ENCODE measurements at places on chromosomes 7 and 10.

GRCh38 chr10:93417266-93417665, 64.9 kb downstream of the MYOF start:
- no peak for DNase-seq

DNA sequence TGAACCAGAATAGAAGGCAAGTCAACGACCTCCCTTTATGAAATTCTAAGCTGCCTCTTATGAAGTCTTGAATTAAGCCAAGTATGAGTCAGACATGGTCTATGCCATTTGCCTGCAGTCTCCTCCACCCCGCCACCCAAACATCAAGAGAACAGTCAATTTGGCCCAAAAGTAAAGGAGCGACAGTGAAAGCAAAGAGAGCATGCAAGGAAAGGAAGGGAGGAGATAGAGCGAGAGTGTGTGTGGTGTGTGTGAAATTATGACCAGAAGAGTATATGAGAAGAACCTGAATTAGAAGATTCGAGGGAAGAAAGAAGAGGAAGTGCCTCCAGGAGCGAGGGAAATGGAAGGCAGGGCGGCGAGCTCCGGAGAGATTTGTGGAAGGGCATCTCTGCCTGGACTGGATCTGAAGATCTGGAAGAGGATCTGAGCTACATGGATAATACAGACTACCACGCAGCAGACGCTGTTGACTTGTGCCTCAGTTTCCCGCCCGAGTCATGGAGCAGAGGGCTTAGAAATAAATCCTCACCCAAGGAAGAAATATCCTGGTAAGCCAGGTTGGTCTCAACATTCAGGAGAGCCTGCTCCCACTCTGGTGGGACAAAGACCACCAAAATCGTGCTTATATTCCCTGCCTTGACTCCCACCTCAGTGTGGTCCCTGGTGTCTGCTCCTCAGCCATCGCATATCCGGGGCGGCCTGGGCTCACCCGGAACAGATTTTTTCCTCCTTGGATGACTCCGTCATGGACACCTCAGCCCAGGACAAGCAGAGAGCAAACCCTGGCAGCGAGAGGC, 459 bp downstream of the ZDHHC6 start:
- peak; percentile 41 for DNase-seq

GRCh38 chr7:139294241-139294640, 46.9 kb upstream of the FMC1 start:
- DNase-seq = no peak

GRCh38 chr10:51204066-51204465, 129.8 kb downstream of the PRKG1 start:
- DNase-seq = no peak

DNA sequence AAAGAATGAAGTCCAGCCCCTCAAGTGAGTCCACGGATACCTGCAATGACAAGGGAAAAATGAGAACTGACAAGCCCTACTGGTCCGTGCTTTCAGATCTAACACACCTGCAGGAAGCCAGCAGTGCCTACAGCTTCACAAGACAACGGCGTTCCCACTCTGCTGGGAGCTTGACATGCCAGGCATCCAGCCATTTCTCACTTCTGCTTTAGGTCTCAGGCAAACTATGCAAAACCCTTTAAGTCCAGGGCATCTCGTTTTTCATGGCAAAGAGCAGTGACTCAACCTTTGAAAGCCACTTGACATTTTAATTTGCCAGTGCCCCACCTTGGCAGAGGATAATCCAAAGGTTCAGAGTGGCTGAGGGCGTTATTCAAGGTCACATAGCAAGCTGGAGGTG, 49.1 kb upstream of the GPAM start:
- no peak for DNase-seq

GRCh38 chr7:2903682-2904162, 59.6 kb upstream of the GNA12 start:
- DNase-seq = no peak

GRCh38 chr7:133815611-133816210, 311.4 kb upstream of the LRGUK start:
- no peak for DNase-seq

DNA sequence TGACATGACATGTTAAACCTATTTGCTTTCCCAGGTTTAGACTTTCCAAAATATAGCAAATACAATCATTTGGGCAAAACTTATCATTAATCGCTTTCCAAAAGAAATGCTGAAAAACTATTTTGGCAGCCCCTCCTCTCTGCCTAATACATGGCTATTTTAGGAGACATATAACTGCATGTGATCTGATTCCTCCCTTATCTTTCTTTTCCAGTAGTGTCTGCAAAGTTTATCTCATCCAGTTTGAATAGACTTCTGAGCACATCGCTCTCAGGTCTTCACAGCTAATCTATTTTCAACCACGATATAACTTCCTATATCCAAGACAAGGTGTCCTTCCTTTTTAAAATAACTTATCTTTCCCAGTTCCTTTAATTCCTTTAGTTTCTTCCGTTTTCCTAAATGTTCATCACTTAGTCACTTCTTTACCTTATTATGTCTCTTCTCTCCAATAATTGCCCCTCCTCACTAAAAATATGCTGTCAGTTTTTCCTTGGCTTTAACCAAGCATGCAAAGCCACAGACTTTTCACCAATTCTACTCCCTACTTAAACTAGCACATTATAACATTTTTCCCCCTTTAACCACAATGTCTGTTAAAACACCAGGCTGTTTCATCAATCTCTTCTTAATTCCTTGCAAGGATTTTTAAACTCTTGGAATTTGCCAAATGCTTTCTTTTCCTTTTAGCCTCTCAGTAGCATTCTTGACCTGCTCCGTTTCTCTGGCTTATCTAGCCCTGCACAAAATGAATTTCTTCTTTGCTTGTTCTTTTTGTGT, 24.4 kb downstream of the GNG11 start:
- no peak for DNase-seq

DNA sequence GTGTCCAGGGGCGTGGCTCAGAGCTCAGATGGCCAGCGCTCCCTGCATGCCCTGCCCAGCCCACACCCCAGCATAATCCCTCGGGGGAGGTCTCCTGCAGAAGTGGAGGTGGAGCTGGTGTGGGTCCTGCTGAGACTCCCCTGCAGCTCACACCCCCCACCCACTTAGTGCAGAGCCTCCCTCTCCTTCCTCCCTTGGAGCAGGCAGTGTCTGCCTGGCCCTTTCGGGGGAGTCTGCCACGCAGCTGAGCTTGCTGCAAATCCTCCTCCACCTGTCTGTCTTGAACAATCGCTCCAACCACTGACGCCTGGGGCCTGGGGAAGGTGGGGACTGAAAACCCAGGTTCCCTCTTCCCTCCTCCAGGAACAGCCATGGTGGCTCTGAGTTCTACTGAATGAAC, 219.7 kb upstream of the PPP2R2D start:
- no peak for DNase-seq

GRCh38 chr7:55490099-55490498, 82.2 kb downstream of the VOPP1 start:
- no peak for DNase-seq

GRCh38 chr10:23293973-23294590, 50.5 kb downstream of the C10orf67 start:
- no peak for DNase-seq

DNA sequence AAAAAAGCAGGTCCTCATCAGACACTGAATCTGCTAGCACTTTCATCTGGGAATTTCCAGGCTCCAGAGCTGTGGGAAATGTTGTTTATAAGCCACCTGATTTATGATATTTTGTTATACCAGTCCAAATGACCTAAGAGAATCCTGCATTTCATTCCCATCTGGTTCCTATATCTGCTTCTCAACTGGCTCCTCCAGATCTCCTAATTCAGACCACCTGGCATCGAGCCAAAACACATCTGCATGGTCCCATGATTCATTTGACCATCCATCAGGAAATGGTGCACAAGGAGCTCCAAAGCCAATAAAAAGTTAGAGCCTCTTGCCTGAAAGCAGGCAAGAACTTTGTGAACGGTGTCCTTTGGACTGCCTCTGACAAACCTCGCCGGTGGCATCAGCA, 108.9 kb downstream of the IPMK start:
- no peak for DNase-seq

GRCh38 chr7:6559896-6560295, 8.6 kb upstream of the GRID2IP start:
- no peak for DNase-seq

GRCh38 chr7:148014541-148014940, 576.0 kb upstream of the C7orf33 start:
- no peak for DNase-seq

DNA sequence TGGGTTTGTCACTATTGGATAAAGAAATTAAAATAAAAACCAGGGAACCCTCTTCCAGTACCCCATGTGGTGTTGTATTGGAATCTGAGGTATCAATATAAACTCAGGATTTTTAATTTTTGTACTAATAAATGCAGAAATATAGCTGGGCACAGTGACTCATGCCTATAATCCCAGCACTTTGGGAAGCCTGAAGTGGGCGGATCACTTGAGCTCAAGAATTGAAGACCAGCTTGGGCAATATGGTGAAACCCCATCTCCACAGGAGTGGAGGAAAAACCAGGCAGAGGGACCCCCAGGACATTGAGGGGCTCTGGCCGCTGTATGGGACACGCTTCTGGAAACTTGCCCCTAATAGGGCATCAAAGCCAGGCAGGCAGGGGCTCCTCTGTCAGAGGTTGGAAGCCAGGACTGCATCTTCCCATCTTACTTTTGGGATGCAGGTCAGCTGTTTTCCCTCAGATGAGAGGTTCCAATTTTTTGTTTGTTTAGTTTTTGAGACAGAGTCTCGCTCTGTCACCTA, 11.1 kb downstream of the ADIRF start:
- DNase-seq = no peak

DNA sequence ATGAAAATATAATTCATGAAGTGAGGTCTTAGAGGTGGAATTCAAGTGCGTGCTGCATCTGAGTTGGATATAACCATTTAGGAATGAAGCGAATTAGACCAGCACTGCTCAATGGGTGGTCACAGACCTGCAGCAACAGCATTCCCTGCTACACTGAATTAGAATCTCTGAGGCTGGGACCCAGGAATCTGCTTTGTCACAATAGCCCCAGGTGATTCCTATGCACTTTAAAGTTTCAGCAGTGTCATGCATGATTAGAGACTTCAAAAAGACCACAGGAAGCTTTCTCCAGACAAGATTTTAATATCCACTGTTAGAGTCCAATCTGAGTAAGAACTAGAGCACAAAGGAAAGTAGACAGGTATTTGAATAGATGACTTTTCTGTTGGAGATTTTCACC, 352.8 kb upstream of the VSTM2A start:
- DNase-seq = no peak

GRCh38 chr10:92328993-92329392, 38.0 kb downstream of the MARCHF5 start:
- no peak for DNase-seq

DNA sequence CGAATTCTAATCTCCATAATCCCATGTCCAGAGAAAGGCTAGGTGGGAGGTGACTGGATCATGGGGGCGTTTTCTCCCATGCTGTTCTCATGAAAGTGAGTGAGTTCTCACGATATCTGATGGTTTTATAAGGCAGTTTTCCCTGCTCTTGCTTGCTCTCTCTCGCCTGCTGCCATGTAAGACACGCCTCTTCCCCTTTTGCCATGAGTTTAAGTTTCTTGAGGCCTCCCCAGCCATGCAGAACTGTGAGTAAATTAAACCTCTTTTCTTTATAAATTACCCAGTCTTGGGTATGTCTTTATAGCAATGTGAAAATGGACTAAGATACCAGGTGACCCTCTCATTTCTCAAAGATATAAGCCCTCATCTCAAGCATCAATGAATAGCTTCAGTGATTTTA, 1.1 kb upstream of the ACTA2 start:
- DNase-seq = no peak

GRCh38 chr10:127278001-127278400, 81.6 kb upstream of the INSYN2A start:
- peak; percentile 65 for DNase-seq

- peak; percentile 72 for DNase-seq
Observed at GRCh38 chr7:20172736-20173334, 44.3 kb downstream of the MACC1 start.

DNA sequence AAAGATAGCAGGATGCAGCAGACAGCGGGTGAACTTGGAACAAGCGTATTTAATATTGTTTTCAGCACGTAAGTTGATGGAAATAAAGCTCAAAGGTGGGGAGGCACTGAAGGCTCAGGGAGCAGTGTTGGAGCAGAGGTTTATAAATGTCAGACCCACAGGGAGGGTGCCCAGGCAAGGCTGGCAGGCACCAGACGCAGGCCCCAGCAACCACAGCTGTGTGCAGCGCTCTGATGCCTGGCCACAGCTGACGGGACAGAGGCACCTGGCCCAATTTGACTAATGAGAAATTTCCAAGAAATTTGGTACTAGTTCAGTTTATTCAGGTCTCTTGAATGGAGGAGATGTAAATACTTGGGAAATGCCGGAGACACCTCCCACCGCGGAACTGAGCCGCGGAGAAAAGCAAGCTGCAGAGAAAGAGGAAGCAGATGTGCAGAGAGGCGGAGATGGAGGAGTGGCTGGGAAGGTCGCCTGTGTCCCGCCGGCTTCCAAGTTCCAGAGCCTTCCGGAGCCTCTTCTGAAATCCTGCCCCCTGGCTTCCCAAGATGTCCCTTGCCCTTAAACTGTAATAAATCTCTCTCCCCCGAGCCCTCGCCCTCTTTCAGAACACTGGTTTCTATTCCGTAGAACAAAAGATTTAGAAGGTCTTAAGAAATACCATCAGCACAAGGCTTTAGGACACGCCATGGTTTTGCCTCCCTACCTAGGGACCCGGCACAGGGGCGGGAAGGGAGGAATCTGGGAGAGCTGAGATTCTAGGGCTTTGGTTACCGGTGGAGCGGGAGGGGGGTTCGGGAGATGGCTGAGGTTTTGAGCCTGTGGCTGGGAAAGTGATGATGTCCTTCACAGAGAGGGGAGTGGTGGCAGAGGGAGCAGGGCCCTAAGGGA, 38.4 kb upstream of the PLXNA4 start:
- peak; percentile 24 for DNase-seq

- no peak for DNase-seq
Observed at GRCh38 chr7:157927313-157927925, 590.6 kb downstream of the DNAJB6 start.

DNA sequence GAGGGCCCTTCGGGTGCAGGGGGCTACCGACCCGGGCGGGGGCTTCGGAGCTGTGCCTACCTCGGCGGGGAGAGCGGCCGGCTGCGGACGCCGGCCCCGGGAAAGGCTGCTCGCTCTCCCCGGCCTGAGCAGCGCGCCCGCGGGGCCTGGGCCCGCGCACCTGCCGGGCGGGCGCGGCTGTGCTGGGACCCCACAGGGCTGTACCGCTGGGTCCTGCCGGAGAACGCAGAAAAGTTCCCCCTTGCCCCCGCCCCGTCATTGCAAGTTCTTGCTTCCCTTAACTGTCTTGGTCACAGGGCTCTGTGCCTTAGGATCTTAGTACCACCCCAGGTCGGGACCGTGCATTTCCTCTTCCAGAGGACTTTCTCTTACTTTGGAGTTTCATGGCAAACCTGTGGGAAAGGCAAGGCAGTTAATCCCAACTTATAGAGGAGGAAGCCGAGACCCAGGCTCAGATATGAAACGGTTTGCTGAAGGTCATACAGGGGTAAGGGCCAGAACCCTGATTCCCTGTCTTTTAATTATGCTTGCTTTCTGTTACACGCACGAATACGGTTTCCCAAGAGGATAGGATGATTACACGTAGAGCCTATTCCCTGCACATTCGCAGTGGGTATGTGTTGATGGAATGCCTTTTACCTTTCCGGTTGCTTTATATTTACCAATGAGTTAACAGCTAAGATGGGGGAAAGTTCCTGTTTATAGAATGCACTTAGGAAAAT, 652 bp downstream of the PCGF5 start:
- DNase-seq = peak; percentile 41

- no peak for DNase-seq
Observed at GRCh38 chr7:69422574-69422985, 175.7 kb upstream of the AUTS2 start.
